ENCODE measurements at places on chromosomes 4 and X.

- no peak for DNase-seq
Measured at GRCh38 chr4:133145758-133146573, 3.1 kb upstream of the PCDH10 start.

- no peak for DNase-seq
Measured at GRCh38 chr4:138671106-138671505, 344.5 kb upstream of the NOCT start.

GRCh38 chr4:41189076-41189475, 25.3 kb downstream of the APBB2 start:
- DNase-seq: no peak

DNA sequence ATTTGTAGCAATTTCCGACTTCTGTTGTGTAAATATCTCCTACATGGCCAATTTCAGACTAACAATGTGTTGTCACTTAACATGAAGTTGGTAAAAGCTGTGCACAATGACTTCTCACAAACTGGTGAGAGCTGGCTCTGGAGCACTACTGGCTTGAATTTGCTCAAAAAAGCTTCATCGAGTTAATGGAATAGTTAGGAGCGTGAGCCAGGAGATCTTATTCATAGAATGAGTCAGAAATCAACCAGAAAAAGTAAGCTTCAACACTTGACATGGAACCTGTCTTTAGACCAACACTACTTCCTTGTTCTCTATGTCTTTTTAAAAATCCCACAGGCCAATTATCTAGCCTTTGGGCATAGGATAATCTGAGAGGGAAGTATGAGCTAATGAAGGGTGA, 7.9 kb upstream of the CHRDL1 start:
- no peak for DNase-seq

GRCh38 chrX:118726887-118727685, at the start of gene IL13RA1:
IL13RA1 (plus strand) TSS chrX:118727606; CDS start chrX:118727639, 33 bp downstream.
- peak; percentile 26 for DNase-seq

DNA sequence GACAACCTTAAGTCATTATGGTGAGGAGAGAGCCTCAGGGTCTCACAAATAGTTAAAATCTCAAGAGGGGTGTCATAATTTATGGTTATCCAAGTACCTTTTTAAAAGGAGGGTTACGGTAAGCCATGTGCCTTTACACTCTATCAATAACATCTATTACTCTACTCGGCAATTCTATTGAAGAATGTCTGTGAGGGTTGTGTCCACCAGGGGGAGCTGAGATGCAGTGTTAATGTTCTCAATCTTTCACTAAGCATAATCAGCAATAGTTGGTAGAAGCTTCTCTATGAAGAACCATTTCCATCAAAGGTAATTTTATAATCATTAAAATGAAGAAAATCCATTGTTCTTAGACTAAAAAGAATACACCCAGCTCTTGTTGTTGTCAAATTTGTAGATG, 457.4 kb downstream of the CENPC start:
- no peak for DNase-seq

GRCh38 chr4:5957076-5957475, 61.2 kb downstream of the C4orf50 start:
- no peak for DNase-seq

GRCh38 chrX:65522739-65523372, 11.7 kb downstream of the LAS1L start:
- DNase-seq: no peak

GRCh38 chrX:132181364-132181763, 37.9 kb downstream of the RAP2C start:
- DNase-seq: no peak

- no peak for DNase-seq
Measured at GRCh38 chr4:108813261-108813660, 50.4 kb upstream of the ETNPPL start.

DNA sequence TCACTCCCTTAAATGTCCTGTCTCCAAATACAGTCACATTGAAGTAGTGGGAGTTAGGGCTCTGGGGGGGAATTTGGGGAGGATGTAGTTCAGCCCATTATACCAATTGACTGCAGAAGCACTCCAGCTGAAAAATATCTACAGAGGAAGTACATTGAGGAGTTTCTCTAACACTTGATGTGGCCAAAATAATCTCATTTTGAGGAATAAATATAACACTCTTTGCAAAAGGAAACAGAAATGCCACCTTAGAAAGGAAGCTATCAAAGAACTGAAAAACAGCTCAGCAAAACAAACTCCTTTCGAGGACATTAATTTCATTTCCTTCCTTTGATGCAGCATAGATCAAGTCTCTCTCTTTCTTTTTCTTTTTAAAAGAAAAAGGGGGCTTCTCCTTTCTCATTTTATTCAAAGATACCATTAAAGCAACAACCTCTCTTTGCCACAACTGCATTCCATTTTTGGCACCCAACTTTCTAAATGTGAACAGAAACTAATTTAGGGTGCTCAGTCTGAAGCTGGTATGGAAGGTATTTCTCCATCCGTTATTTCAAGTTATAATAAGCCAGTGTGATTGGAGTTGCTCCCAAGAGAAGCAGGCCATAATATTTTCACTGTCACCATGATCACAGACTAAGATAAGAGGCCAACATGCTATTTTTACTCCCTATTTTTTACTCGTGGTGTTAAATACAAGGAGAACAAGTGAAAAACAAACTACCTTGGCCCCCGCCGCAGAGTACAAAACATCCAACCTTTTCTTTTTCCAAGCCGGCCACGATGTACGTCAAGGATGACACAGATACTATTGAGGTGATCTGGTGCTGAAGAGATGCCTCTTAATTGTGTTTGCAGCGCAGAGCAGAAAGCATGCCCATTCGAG, 230.4 kb upstream of the GATB start:
- DNase-seq: no peak

- no peak for DNase-seq
Measured at GRCh38 chr4:76224171-76224570, 10.5 kb upstream of the SCARB2 start.

DNA sequence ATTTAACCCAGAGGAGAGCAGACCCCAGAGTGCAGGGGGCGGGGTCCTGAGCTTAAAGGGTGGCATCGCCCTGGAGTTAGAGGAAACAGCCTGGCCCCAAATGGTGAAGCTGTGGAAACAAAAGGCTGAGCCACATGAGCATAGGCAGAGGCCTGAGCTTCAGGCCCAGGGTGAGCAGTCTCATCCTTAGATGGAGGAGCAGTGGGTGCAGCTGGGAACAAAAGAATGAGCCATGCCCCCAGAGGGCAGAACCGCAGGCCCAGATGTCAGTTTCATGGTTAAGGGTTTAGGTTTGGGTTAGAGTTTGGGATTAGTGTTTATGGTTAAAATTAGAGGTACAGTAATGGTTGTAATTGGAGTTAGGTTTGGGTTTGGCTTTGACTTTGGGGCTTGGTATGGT, 44.4 kb upstream of the IL9R start:
- DNase-seq: no peak

DNA sequence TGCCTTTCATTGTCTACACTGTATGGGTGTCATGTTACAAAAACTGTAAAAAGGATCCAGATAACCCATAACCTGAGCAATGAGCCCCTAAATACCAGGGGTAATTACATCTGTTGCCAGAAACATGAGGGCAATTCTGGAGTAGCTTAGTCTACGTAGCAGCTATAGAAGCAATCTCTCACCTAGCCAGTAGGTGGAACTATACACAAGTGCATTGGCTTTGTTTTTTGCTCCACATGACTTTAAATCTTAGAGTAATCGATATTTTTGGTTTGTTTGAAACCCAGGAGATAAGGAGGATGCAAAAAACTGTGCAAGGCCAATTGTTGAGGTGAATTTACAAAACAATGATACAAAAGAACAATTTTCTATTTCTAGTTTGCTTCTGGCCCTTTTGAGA, 57.5 kb downstream of the GPR82 start:
- DNase-seq: no peak
